ENCODE measurements at places on chromosomes 2 and 18. TPM values are rescaled to one million over a fixed set of nuclear protein-coding genes. Genes with fewer than 3 reads are reported as not detected.

REG3G gene
- 0.50 TPM for total RNA-seq

FRZB gene
- total RNA-seq: 68.5 TPM

ZBTB7C gene
- total RNA-seq: 7.6 TPM

CYP27A1 gene
- total RNA-seq: 12.1 TPM

DPP4 gene
- 9.2 TPM for total RNA-seq

UGT1A9 gene
- total RNA-seq: not detected

RESP18 gene
- total RNA-seq: 1.1 TPM

CAPN14 gene
- 0.40 TPM for total RNA-seq

CCDC148 gene
- 9.8 TPM for total RNA-seq

- H3K4me3 ChIP-seq: no peak overlapping the region
- H3K27ac ChIP-seq: no peak overlapping the region
- H3K36me3 ChIP-seq: no peaks in the 10 kb centered on the region
- H3K4me1 ChIP-seq: no peaks in the 10 kb centered on the region
- H3K27me3 ChIP-seq: no peaks in the 10 kb centered on the region
Measured at GRCh38 chr2:74297391-74297790, 45.8 kb downstream of the SLC4A5 start.

DNA sequence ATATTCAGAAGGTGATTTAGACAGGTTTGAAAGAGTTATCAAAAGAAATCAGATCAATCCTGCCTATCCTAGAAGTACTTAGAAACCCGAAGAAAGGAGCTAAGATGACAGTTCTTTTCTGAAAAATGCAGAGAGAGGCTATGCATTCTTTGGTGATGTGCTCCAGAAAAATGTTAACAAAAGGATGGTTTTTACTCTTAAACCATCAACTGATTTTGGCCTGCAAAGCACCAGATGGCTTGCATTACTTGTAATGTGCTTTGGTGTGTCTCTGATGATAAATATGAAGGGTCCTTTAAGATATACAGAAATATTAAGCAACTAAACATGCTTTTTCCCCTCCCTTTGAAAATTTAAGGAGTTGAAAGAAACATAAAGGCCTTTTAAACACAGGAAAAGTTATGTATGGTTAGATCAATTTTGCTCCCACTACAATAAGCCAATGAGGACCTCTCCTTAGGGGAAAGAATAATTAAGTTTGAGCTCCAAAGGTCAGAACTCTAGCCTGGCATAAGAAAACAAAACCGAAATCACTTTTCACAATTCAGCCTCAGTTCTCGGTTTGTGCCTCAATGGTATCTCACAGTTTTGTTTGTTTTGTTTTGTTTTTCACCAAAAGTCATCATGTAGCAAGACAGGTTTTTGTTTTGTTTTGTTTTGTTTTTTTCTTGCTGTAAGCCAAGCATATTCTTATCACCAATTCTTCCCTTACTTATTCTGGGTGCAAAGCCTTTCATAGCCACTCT, 302.4 kb upstream of the NT5C1B start:
- no peaks in the 10 kb centered on the region for H3K27me3 ChIP-seq
- H3K4me3 ChIP-seq: no peak overlapping the region
- no peaks in the 10 kb centered on the region for H3K36me3 ChIP-seq
- no peaks in the 10 kb centered on the region for H3K4me1 ChIP-seq
- no peak for DNase-seq

DNA sequence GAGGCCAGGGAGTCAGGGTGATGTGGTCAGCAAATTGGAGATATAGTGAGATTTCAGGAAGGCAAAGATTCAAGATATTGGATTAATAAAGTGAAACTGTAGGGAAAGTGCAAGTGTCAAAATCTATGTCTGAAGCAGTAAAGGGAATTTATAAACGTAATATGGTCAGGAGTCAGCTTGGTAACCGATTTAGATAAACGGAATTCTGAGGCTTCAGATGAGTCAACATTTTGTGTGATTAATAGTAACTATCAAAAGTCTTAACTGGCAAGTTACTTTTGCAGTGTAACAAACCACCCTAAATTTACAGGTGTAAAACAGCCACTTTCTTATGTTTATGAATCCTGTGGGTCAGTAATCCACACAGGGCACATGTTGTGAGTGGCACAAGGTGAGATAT, 10.9 kb downstream of the MTX2 start:
- H3K36me3 ChIP-seq: no peaks in the 10 kb centered on the region
- no peak overlapping the region for H3K4me3 ChIP-seq
- no peaks in the 10 kb centered on the region for H3K4me1 ChIP-seq

DNA sequence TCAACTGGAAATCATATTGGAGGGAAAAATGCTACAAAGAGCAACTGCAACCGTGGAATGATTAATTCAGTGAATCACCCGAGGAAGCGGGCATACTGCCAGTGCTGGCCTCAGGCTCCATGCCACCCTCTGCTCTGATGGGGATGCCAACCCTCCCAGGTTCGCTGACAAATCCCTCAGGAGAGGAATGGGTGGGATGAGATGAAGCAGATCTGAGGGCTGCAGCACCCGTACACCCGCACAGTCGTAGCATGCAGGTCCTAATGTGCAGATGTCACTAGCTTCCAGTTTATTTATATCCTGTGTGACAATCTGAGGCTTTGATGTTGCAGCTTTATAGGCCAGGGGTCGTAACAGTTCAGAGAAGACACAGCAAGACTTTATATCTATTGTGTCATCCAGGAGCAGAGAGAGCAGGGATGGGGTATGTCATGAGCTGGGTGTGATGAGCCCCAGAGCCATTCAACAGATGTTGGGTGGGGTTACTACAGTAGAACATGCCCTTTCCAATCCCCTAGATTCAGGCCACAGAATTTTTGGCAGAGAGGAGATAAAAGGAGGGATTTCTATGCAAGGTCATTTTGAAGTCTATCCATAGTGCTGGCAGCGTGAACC, 44.6 kb downstream of the DPP4 start:
- DNase-seq: no peak
- H3K27ac ChIP-seq: no peak overlapping the region
- no peaks in the 10 kb centered on the region for H3K36me3 ChIP-seq
- no peaks in the 10 kb centered on the region for H3K27me3 ChIP-seq

GRCh38 chr18:74528478-74528877, 5.8 kb upstream of the CNDP1 start:
- peaks cover 4% of the 10 kb centered on the region for H3K4me1 ChIP-seq
- peaks cover 2% of the 10 kb centered on the region for H3K36me3 ChIP-seq
- H3K27me3 ChIP-seq: no peaks in the 10 kb centered on the region
- no peak overlapping the region for H3K4me3 ChIP-seq
- H3K27ac ChIP-seq: no peak overlapping the region

- H3K27ac ChIP-seq: no peak overlapping the region
- H3K4me1 ChIP-seq: no peaks in the 10 kb centered on the region
- no peak overlapping the region for H3K4me3 ChIP-seq
- no peaks in the 10 kb centered on the region for H3K27me3 ChIP-seq
- no peak for DNase-seq
- H3K36me3 ChIP-seq: no peaks in the 10 kb centered on the region
Measured at GRCh38 chr18:32958746-32959145, 185.9 kb upstream of the KLHL14 start.

- DNase-seq: no peak
- no peaks in the 10 kb centered on the region for H3K27me3 ChIP-seq
- no peaks in the 10 kb centered on the region for H3K36me3 ChIP-seq
Measured at GRCh38 chr2:226585130-226585561, 214.5 kb downstream of the IRS1 start.

DNA sequence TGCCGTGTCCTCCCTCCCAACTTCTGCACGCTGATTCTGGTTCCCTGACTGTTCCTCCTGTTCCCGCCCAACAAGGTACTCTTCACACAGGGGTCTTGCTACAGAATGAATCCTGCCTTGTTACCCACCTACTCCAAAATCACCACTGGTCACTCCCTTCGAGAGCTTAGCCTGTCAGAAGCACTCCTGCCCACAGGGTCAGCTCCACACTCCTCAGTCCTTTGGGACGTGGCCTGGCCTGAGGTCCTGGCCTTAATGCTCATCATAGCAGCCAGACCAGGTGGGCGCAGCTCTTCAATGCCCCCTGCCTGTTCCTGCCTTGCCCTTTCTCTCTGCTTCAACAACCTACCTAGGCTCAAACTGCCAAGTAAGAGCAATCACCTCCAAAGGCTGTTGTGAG, 27.8 kb upstream of the ID2 start:
- no peak overlapping the region for H3K27ac ChIP-seq
- no peaks in the 10 kb centered on the region for H3K36me3 ChIP-seq
- no peak for DNase-seq
- H3K4me3 ChIP-seq: no peak overlapping the region
- H3K4me1 ChIP-seq: peaks cover 24% of the 10 kb centered on the region

DNA sequence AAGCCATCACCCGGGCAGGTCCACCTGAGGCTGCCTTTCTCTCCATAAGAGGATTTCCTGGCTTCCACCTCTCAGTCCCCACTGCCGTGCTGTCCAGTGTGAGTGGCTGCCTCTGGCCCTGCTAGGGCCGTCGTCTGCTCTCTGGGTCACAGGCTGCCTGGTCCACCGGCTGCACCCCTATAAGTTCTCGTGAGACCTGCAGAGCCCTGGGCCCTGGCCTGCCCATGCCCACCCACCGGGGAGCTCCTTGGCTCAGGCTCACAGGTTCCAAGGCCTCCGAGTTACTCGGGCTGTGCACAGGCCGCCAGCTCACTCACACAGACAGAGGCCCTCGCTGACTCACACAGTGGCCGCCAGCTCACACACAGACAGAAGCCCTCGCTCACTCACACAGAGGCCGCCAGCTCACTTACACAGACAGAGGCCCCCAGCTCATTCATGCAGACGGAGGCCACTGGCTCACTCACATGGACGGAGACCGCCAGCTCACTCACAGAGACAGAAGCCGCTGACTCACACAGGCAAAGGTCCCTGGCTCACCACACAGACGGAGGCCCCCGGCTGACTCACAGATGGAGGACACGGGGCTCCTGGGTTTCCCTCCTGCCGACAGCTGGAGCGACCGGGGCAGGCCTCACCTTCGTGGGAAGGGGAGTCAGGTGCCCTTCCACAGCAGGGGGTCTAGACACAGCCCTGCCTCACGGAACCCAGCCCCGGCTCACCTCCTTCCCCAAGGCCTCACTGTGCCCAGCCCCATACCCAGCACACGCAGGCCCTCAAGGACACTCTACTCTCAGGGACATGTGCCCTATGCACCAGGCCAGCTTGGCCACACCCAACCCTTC, 334.1 kb upstream of the MYT1L start:
- no peaks in the 10 kb centered on the region for H3K36me3 ChIP-seq
- no peak overlapping the region for H3K27ac ChIP-seq
- H3K4me1 ChIP-seq: peaks cover 28% of the 10 kb centered on the region
- H3K27me3 ChIP-seq: no peaks in the 10 kb centered on the region
- no peak overlapping the region for H3K4me3 ChIP-seq
- DNase-seq: no peak

All from spinal cord (tissue), 10 donors.